ENCODE measurements at places on chromosomes 1 and 21. TPM values are rescaled to one million over a fixed set of nuclear protein-coding genes. Genes with fewer than 3 reads are reported as not detected.

- DNase-seq = no peak
Measured at GRCh38 chr1:38741341-38741740, 118.2 kb downstream of the RRAGC start.

DNA sequence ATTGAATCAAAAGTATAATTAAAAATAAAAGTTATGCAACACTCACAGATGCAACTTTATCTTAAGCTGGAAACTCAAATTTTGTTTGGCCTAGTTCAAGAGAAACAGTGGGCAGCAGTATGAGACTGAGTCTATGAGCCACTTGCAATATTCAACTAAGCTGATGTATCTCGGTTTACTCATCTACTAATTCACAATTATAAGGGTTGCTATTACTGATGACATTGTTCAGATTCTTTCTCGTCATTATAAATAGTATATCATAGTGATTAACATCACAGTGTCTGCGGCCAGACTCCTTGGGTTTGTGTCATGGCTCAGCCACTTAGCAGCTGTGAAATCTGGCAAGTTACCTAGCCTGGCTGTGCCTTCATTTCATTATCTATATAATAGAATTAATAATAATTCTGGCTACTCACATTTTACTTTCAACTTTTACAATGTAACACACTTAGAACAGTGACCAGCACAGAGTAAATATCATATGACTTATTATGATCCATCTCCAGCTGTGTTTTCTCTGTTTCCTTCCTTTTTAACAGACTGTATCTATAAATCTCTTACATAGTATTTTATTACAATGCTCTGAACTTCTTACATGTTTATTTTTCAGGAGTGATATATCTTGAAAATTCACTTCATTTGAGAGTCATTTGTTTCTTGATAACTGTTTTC, 194.3 kb upstream of the RGS18 start:
- DNase-seq = no peak

DNA sequence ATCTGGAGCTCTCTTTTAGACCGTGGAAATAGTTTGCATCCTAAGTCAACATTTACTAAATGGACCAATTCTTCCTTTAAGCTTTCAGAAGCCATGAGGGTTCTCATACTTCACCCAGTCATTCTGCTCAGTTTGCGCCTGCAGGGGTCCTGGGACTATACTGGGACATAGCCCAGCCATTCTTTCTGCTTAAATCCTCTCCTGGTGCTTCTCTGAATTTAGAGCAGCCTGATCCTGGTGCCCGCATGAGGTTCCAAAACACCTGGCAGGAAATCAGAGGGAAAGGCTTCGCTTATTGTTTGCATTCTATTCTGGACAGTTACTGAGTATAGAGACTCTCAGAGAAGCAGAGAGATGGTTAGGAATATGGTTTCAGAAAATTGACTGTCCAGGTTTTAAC, 27.0 kb downstream of the TNN start:
- no peak for DNase-seq

DNA sequence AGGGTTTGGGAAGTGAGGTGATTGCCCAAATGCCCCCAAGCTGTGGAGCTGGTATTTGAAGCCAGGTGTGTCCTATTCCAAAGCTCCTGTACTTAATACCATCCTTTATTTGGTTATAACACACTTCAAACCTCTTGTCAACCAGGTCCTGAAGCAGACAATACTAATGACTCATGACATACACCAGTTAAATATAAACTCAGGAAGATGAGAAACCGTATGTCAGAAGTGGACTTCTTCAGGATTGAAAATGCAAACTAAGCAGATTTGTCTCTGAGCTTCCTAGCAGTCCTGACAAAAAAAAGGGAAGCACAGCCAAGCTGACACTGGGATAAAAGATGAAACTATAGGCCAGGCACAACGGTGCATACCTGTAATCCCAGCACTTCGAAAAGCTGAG, 70.6 kb downstream of the ALPL start:
- DNase-seq = no peak

The PLA2G4A gene
- 1.2 TPM for total RNA-seq

DNA sequence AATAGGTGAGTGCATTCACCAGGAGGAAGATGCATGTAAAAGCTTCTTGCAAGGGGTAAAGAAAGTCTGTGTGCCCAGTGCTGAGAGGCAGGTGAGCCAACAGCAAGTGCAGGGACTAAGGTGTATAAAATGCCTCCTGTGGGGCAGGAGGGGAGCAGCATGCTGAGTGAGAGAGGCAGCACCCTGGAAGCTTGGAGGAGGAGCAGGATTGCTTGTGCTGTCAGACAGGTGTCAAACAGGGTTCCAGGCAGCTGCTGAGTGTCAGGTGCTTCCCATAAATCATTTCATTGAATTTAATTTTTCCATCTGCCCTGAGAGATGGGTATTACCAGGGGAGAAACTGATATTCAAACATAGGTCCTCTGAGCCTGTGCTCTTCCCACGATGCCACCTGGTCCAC, 13.9 kb downstream of the BSND start:
- DNase-seq = no peak

The OPRD1 gene
- 0.82 TPM for total RNA-seq

DNA sequence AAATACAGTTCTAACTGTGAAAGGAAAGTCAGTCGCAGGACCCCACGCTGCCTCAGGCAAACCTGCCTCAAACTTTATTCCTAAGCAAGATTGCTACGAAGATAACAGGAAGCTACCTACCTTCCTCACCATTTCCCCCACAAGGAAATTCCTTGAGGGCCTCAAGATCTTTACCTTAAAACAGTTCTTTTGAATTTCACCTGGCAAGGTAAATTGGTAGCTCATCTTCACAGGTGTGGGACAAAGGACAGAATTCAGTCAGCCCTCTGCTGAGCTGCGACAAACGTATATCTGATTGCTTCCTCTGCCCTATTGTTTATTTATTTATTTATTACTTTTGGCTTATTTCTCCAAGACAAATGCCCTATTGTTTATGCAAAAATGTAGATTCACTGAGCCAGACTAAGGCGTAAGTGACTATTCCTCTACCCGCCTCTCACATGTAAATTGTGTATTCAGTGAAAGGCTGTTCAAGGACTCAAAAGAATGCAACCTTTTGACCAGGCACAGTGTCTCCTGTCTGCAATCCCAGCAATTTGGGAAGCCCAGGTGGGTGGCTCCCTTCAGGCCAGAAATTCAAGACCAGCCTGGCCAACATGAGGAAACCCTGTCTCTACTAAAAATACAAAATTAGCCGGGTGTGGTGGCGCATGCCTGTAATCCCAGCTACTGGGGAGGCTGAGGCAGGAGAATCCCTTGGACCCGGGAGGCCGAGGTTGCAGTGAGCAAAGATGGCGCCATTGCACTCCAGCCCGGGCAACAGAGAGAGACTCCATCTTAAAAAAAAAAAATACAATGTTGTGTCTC, 17.3 kb upstream of the PKNOX1 start:
- no peak for DNase-seq

- no peak for DNase-seq
Measured at GRCh38 chr1:187129132-187129531, 300.4 kb downstream of the PLA2G4A start.

The SNX7 gene
- total RNA-seq = 140 TPM

DNA sequence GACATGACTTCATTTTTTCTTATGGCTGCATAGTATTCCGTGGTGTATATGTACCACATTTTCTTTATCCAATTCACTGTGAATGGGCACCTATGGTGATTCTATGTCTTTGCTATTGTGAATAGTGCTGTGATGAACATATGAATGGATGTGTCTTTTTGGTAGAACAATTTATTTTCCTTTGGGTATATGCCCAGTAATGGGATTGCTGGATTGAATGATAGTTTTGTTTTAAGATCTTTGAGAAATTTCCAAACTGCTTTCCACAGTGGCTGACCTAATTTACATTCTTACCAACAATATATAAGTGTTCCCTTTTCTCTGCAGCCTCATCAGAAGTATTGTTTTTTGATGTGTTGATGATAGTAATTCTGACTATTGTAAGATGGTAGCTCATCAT, 361.7 kb upstream of the SGIP1 start:
- DNase-seq = no peak

DNA sequence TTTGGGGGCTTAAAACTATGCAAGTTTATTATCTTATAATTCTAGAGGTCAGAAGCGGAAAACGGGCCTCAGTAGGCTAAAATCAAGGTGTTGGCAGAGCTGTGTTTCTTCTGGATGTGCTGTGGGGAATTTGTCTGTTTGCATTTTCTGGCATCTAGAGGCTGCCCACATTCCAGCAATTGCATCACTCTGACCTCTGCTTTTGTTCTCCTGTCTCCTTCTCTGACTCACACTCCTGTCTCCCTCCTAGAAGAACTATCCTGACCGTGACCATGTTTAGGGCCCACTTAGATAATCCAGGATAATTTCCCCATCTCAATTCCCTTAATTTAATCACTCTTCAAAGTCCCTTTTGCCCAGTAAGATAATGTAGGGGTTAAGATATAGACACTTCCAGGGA, 127.4 kb upstream of the DEPDC1 start:
- no peak for DNase-seq
